ENCODE measurements at places on chromosomes 3 and 15. TPM values are rescaled to one million over a fixed set of nuclear protein-coding genes. Genes with fewer than 3 reads are reported as not detected.
A peak's percentile ranks its signal among the peaks of the same experiment; 100 is the strongest.

GRCh38 chr15:73583544-73583943 is 49.6 kb downstream of the NPTN start:
- DNase-seq = no peak

GRCh38 chr15:76668900-76669299 is 236.2 kb downstream of the SCAPER start:
- DNase-seq = no peak

DNA sequence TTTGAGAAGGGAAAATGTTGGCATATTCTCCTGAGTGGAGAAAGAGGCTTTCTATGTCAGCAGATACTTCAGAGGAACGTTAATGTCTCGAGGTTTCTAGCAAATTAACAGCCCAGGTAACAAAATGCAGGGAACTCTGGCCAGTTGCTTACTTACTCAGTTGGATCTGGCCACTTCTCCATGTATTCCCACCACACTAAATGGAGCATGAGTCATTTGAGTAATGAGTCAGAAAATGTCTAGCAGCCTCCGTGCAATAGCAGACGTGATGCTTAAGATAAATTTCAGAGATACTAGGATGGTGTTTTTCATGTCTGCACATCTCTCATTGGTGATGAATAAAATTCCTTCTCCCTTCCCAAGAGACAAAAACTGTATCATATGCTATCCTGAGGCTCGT is 671.5 kb downstream of the FHIT start:
- no peak for DNase-seq

GRCh38 chr3:62708638-62709373 is 166.4 kb downstream of the CADPS start:
- DNase-seq = no peak

DNA sequence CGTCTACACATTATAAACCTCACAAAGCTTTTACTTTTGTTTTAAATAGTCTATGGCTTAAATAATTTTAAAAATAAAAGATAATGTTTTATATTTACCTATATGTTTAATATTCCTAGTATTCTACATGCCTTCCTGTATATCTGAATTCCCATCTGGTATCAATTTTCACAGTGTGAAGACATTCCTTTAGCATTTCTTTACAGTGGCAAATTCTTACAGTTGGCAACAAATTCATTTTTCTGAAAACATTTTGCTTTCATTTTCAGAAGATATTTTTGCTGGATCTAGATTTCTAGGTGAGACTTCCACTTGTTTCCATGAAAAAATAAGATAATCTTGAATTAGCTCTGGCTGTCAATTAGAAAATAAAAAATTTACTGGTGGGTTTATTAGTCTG is 471.4 kb upstream of the NAALADL2 start:
- DNase-seq = no peak

GRCh38 chr15:42021593-42021992 is 751 bp upstream of the PLA2G4E start:
- no peak for DNase-seq

The CD200 gene
- 1.9 TPM for total RNA-seq

DNA sequence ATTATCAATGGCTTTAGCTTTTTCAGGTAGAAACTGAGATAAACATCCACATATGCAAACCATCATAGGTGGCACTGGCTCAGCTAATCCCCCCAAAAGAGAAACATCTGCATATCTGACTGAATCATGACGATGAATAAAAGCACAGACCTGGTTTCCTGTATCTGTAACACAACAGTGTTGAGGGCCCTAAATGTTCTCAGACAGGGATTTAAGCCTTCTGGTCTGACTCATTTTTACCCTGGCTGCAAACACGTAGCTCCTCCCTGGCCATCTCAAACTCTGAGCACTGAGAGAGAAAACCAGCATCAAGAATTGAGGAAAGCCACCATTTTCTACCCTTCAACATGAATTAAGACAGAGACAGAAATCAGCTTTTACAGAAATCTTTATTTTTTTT is 35.2 kb downstream of the GLB1 start:
- no peak for DNase-seq

DNA sequence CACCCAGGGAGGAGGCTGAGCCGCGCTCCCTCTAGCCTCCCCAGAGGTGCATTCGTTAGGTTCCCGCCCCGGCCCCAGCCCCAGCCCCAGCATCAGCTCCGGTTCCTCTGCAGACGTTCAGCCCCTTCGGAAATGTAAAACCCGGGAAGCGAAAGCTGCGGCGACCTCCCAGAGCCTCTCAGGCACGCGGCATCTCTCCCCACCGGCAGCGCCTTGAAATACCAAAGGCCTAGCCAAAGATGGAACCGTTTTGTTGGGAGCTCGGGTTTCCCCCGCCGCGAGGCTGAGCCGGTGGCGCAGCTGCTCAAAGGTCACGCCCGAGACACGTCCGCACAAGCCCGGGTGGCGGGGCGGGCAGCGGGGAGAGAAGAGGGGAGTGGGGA is 77.8 kb upstream of the HES1 start:
- no peak for DNase-seq

GRCh38 chr15:64681424-64682024 is 93.9 kb downstream of the RBPMS2 start:
- peak; percentile 81 for DNase-seq

DNA sequence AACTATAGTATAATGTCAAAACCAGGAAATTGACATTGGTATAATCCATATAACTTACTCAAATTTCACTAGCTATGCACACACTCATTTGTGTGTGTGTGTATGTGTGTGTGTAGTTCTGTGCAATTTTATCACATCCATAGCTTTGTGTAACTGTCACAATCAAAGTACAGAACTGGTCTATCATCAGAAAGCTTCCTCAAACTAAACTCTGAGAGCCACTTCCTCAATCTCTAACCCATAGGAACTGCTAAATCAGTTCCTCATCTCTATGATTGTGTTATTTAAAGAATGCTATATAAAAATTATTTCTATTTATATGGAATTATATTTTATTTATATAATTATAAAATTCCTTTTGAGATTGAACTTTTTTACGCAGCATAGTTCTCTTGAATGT is 18.1 kb downstream of the LNP1 start:
- DNase-seq = no peak

The SLC6A11 gene
- 0.13 TPM for total RNA-seq

DNA sequence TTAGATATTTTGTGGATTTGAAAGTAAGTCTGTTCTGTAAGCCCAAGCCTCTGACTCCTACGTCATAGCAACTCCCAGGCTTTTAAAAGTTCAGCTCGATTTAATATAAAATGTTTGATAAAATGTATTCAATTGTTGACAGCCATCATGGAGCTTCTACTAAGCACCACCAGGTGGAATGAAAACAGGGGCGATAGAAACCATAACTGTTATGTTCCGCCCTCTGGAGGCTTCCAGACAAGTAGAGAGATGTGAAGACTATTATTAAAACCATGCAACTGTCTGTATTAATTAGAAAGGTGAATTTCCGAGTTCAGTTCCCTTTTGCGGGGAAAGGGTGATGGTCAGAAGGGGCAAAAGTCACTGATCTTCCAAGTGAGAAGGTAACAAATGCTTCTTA is 292.2 kb downstream of the NR2F2 start:
- no peak for DNase-seq

DNA sequence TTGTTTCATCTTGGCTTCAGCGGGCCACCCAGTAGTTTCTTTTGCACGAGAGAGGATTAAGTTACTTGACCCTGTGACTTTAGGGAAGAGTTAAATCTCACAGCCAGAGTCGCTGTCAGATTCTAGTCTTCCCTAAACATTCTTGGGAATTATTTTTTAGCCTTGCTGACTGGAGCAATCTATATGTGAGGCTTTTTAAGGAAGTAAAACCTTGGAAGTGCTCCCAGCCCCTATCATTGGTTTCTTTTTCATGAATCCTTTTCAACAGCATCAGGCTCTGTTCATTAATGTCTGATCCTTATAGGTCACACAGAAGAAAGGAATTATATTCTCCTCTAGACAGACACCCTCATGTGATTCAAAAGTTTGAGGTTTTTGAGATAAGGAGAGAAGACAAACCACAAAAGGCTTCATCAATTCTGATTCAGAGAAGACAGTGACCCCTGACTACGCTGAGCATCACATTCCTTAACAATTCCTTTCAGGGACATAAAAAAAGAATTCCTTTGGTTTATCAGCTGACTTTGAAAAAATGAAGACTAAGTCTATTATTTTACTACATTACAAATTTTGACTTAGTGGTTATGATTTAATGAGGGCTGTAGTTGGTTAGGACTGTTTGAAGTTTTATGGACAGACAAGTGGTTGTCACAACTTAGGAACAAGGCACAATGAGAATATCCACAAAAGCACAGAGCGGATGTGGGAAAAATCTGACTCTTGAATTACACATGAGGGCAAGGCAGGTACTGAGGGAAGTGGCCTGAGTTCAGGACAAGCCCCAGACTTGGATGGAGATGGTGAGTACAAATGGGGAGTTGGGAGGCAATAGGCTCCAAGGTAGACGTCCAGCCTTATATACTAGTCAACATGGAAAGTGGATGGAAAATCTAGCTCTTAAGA is 171.1 kb upstream of the STT3B start:
- DNase-seq = peak; percentile 65

DNA sequence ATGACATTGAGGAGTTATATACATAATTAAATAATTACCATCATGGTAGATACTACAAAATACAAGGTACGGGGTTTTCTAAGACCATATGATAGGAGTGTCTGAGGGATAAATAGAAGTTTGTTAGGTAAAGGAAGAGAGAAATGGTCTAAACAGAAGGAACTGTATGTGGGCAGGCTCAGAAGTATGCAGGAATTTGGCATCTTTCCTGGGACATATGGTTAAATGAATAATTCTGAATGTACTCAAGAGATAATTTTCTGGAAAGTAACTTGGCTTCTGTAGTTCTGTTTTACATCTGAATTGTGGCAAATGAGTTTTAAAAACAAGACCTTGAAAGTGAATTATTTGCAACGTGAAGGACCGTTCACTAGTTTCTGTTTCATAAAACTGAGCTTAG is 17.5 kb downstream of the LMCD1 start:
- no peak for DNase-seq

DNA sequence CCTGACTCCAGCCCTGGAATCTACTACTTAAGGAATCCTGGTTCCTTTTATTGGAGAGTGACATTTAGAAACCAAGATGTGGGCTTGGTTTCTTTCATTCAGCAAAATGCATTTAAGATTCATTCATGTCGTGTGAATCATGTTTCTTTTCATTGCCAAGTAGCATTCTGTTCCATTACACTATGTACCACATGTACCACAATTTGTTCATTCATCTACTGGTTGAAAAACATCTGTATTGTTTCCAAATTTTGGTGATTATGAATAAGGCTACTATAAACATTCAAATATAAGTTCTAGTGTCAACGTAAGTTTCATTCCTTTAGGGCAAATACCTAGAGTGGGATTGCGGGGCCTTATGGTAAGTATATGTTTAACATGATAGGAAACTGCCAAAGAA is 264.2 kb downstream of the VPS13C start:
- DNase-seq = peak; percentile 16

DNA sequence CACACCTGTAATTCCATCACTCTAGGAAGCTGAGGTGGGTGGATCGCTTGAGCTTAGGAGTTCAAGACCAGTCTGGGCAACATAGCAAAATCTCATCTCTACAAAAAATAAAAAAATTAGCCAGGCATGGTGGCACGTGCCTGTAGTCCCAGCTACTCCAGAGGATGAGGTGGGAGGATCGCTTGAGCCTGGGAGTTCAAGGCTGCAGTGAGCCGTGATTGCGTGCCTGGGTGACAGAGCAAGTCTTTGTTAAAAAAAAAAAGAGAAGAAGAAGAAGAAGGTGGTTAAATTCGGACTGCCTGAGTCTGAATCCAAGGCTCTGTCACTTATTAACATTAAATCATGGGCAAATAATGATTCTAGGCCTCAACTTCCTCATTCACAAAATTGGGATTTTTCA is 51.0 kb downstream of the EOMES start:
- no peak for DNase-seq
